NT2/D1 (cell line): ENCODE measurements at places on chromosomes 4 and X.

DNA sequence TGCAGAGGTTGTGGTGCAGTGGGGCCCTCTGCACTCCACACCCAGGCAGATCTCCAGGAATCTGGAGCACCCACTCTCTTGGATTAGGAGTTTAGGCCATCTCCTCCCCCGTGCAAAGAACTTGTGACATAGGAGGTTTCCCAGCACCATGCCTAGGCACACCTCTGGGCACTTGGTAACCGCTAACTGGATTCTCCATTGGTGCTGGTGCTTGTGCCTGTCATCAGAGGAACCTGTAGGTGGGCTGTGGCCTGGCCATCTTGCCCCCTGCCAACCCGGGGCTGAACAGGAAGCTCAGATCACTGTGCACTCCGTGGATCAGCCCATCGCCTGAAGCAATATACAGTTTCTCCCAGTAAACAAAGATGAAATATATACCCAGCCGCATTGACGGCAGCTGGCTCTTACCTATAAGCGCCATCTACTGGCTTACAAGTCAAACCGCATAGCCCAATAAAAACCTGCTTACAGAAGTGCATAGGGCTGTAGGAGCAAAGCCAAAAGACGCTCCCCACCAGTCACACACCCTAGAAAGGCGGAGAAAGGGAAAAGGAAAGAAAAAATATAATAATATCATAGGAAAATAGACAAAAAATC is 19.1 kb upstream of the TEX13B start:
- no peak for DNase-seq

GRCh38 chrX:30830326-30830943 is 58.6 kb downstream of the TAB3 start:
- no peak for DNase-seq

DNA sequence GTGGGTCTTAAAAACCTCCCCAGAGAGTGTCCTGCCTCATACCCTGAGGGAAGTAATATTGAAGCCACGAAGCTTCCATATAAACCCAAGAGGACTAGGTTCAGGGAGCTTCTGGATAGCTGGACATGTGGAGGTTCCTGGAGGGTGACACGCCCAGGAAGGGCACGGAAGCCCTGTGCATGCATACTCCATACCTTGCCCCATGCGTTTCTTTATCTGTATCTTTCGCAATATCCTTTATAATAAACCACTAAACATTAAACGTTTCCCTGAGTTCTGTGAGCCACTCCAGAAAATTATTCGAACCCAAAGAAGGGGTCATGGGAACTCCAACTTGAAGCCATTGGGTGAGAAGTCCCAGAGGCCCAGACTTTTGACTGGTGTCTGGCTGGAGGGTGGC is 45.7 kb upstream of the HPF1 start:
- DNase-seq = no peak

DNA sequence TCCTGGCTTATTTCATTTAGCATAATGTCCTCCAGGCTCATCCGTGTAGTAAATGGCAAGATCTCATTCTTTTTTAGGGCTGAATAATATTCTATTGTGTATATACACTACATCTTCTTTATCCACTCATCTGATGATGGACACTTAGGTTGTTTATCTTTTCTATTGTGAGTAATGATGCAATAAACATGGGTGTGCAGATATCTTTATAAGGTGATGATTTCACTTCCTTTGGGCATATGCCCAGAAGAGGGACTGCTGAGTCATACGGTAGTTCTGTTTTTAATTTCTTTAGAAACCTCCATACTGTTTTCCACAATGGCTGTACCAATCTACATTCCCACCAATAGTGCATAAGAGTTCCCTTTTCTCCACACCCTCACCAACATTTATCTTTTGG is 317.6 kb upstream of the CNKSR2 start:
- no peak for DNase-seq

GRCh38 chrX:42017971-42018370 is 94.6 kb upstream of the CASK start:
- no peak for DNase-seq

GRCh38 chr4:38180456-38180855 is 220.3 kb downstream of the PTTG2 start:
- DNase-seq = no peak

DNA sequence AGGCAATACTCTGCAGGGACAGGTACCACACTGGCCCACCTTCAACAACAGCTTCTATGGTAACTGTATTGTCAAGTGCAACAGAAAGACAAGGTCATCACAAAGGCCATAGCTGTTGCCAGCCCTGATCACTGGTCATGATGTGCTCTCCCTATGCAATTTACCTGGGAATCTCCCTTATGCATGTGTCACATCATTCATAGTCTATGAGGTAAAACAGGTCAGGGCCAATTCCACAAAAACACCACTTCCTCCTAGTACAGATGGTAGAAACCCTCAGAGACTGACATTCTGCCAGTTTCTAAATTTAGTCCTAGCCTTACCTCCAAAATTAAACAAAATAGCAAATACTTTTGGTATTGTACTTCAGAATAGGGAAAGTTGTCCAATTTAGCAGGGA is 132.8 kb downstream of the MGST2 start:
- no peak for DNase-seq

- DNase-seq = no peak
These were observed 194.9 kb downstream of the CBLL2 start for GRCh38 chrX:22467571-22467970.
